Suppressor macrophage treated with lipopolysaccharide for 1 hour (primary cell): ENCODE measurements at places on chromosomes 16 and 17.
A peak's percentile ranks its signal among the peaks of the same experiment; 100 is the strongest.

DNA sequence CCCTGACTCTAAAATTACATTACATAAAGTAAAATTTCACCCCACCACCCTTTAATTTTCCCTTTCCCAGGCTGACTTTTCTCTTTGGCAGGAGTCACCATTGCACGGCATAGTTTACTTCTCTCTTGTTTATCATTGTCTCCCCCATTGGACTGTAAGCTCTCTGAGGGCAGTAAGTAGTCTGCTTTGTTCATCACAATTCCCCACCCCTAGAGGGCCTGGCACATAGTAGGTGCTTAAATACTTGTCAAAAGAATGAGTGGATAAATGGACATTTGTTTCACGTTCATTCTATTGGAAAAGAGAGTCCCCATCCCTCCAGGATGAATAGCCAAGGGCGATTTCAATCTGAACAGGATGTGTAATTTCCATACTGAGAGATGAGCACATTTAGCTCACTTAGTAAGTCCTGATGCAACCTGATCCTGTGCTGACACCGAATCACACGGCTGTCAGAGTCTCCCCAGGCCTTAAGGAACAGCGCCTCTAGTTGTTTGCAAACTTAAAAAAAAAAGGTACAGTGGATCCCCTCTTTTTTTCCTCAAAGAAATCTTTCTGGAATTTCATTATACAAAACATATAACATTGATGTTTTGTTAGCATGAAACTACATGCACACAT is 54.0 kb downstream of the AKAP1 start:
- peak; percentile 59 for DNase-seq

DNA sequence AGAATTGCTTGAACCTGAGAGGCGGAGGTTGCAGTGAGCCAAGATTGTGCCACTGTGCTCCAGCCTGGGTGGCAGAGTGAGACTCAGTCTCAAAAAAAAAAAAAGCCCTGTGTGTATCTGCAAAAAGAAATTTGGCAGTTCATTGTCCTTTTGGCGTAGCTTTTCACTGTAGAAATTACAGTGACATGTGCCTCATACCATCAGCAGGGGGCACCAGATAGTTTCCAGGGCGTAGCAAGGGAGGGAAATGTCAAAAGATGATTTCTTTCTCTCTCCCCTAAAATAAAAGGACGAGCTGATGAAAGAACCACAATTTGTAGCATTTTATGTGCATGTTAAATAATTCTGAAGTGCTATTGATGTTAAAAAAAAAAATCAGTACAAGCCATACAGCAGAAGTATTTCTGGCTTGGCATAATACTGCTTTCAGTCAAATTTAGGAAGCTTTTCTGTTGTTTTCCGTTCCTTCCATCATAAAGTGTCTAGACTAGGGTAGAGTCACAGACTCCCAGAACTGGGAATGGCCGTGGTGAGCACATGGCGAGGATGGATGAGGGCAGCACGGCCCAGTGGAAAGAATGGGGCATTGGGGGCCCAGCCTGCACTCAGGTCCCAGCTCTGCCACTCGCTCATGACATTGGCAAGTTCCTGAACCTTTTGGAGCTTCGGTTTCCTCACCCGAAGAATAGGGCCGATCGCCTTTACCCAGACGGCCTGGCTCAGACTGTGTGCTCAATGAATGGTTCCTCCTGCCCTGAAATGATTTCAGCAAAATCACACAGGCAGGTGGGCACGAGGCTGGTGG is 59.8 kb upstream of the RPH3AL start:
- peak; percentile 82 for DNase-seq

DNA sequence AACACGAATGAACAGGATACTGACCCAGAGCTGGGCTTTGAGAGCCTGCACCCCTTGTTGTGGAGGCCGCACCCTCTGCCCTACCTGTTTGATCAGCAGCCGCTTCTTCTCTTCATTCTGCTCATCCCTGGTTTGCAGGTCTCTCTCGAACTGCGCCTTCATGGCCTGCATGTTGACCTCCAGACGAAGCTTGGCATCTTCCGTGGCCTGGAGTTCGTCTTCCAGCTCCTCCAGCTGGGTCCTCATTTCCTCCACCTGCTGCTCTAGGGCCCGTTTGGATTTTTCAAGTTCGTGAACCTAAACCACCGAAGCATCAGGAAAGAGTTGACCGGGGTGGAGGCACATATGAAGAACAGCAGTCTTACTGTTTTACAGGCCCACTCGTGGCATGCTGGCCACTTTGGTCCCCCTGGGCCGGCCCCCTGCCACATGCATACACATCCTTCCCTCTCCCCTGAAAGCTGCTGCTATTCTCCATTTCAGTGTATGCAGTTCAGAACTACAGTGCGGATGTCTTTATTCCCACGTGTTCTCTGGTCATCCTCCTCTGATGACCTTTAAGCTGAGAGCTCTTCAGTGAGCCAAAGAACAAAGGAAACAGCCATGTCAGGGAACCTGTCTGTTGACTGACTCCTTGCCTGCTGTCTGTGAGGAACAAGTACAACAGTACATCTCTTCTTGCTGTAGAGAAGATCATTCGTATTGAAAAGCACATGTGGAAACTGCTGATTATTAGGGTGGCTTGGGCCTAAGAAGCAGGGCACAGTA is 54.8 kb downstream of the NDEL1 start:
- no peak for DNase-seq

- DNase-seq, result no peak
These were observed 72.2 kb upstream of the BRD7 start for GRCh38 chr16:50440991-50441390.

GRCh38 chr17:1803280-1803679 is 26.4 kb downstream of the SMYD4 start:
- DNase-seq, result no peak

GRCh38 chr17:10626390-10626789 is 30.7 kb downstream of the MYH3 start:
- DNase-seq, result no peak

DNA sequence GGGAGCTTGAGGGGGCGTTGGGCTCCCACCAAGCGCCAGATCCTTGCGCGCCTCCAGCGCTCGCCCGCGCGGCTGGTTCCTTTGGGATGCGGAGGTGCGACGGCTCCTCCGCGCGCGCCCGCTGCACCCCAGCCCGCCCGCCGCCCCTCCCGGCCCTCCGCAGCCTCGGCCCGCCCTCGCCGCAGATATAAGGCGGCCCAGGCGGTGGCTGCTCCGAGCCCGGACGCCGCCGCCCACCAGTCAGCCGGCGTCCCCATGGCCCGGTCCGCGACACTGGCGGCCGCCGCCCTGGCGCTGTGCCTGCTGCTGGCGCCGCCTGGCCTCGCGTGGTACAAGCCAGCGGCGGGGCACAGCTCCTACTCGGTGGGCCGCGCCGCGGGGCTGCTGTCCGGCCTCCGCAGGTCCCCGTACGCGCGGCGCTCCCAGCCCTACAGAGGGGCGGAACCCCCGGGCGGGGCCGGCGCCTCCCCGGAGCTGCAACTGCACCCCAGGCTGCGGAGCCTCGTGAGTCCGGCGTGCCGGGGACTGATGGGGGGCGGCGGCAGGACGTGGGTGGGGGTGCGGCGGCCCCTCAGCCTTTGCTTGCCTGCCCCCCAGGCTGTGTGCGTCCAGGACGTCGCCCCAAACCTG is at the start of gene NPB:
Gene NPB, plus strand, starts transcription at position 216 of the 630 bp plus-strand sequence. Its CDS starts 40 bp downstream, at position 256.
- peak; percentile 40 for DNase-seq

GRCh38 chr16:81551821-81552304 is 107.3 kb downstream of the CMIP start:
- no peak for DNase-seq

DNA sequence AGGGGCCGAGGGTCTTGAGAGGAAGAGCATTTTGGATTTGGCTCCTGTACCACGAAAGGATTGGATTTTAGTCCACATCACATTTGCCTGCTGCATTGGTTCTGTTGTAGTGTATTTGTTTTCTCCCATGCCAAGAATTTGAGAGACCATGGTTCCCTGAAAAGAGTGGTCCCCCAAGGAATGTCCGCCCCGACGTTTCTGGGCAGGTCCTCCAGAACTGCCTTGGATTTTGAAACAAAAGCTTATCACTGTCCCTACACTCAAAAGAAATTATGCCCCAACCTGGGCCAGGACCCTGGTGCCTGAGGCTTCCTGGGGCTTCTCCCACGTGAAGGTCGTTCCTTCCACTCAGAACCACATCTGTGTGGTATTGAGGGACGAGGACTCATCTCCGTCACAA is 10.8 kb downstream of the NTN1 start:
- DNase-seq, result no peak

DNA sequence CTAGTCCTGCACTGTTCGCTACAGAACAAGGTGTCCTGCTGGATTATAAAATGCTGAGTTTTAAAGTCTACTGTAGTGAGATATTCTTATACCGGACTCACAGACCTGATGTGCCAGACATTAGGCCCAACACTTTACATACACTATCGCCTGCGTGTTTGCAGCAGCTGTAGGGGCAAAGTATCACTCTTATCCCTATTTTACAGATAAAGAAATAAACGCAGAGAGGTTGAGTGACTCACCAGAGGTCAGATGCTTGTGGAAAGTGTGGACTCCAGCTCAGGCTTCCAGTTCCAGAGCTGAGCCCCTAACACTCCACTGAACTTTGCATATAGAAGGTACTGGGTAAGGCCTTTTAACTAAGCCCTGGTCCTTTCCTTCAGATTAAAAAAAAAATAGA is 47.4 kb downstream of the PLXDC1 start:
- no peak for DNase-seq

- DNase-seq, result no peak
These were observed 20.1 kb upstream of the ADCY9 start for GRCh38 chr16:4136229-4136813.

- no peak for DNase-seq
These were observed 3.3 kb downstream of the ZCCHC14 start for GRCh38 chr16:87489434-87490045.

GRCh38 chr17:68627956-68628575 is 26.9 kb upstream of the FAM20A start:
- peak; percentile 23 for DNase-seq

GRCh38 chr16:31330553-31330890 is 24.5 kb upstream of the ITGAX start:
- no peak for DNase-seq

GRCh38 chr16:50668368-50669008 is 12.6 kb downstream of the SNX20 start:
- DNase-seq, result no peak

DNA sequence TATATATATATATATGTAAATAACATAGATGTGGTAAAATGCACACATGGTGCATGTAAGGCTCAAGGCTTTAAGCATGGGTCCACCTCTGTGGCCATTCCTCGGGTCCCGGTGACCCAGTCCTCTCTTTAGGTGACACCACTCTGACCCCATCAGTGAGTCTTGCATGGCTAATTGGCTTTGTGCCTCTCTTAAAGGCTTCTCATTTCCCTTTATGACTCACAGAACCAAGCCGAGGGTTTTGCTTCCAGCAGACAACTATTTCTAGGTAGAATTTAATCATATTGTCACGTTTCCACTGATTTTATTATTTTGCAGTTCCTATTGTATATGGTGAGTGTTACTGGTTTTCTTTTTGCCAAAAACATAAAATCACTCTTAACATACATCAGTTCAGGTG is 59.7 kb downstream of the PLCG2 start:
- peak; percentile 61 for DNase-seq

- no peak for DNase-seq
These were observed 480 bp downstream of the KIF19 start for GRCh38 chr17:74326506-74326905.

DNA sequence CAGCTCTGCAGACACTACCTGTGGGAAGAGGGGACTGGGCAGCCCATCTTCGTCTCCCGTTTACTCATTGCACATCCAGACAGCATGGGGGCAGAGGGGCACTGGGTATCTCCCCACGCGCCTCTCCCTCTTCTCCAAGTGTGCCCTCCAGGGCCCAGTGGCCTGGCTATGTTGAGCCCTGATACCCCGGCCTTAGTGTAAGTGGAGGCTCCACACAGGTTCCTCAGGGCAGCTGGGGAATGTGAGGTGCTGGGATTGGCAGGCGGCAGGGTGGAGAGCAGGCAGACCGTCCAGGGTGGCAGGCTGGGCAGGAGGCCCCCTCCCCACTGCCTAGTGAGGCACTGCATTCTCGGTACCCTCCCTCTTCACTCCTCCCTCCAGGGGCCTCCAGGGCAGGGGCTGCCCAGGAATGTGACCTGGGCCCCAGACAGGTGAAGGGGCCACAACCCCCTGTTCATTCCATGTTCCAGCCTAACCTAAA is 13.2 kb upstream of the NAGLU start:
- no peak for DNase-seq

DNA sequence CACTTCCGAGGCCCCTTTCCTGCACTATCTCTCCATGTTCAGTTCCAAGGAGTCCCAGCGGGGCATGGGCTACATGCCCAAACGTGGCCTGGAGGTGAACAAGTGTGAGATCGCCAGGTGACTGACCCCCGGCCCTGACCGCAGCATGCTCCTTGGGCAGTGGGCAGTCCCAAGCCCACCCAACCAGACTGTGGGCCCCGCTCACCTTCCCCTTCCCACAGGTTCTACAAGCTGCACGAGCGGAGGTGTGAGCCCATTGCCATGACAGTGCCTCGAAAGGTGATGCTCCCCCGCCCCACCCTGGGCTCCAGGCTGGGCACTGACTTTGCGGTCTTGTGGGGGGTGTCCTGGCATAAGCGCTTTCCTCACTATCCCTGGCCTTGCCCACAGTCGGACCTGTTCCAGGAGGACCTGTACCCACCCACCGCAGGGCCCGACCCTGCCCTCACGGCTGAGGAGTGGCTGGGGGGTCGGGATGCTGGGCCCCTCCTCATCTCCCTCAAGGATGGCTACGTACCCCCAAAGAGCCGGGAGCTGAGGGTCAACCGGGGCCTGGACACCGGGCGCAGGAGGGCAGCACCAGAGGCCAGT is 4.7 kb downstream of the CORO1A start:
- no peak for DNase-seq

GRCh38 chr17:60351012-60351695 is 40.8 kb downstream of the USP32 start:
- no peak for DNase-seq

GRCh38 chr17:16584273-16584995 is 15.4 kb upstream of the ZNF287 start:
- DNase-seq, result peak; percentile 87

DNA sequence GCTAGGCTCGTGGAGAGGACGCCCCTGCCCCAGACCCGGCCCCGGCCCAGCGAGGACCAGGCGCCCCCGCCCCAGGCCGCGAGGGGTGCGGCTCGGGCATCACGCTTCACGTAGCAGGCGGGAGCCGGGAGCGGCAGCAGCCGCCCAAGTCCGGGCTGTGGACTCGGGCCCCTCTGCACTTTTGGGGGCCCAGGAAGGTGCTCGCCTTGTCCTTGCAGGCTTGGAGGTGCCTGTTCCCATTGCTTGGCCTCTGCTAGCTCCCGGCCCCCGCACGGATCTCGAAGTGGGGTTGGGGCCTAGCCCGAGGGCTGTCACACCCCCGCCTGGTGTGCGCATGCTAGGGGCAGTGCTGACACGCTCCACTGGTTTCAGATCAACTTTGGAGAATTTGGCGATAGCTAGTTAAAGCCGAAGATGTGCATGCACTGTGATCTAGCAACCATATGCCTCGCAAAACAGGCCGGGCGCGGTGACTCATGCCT is 55.7 kb downstream of the WSB1 start:
- DNase-seq, result no peak

DNA sequence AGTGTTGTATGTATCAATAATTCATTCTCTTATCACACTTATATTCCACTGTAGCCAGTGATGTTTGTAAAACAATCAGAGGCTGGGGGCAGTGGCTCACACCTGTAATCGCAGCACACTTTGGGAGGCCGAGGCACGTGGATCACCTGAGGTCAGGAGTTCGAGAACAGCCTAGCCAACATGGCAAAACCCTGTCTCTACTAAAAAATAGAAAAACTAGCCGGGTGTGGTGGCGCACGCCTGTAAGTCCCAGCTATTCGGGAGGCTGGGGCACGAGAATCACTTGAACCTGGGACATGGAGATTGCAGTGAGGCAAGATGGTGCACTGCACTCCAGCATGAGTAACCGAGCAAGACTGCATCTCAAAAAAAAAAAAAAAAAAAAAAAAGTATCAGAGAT is 217.0 kb downstream of the CPPED1 start:
- no peak for DNase-seq
